ENCODE measurements at places on chromosomes 11 and 22.

DNA sequence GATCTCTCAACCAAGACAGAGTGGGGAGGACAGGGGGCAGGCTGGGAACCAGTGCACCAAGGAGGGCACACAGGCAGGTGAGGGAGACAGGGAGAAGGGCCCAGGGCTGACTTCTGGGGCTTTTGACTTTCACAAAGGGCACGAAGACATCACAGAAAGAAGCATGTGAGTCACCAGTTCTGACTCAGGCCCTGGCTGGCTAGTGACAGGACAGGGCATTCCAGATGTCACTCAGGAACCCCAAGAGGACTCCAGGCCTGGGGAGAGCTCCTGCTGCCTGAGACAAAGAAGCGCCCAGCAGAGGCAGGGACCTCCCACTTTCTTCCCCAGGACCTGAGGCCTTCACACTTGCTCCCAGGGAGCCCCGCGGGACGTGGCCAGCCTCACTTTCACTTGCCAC is 497.2 kb downstream of the BUD13 start:
- no peak for DNase-seq

GRCh38 chr11:32796425-32796824 is 2.0 kb upstream of the CCDC73 start:
- no peak for DNase-seq

- no peak for DNase-seq
Observed at GRCh38 chr11:47378836-47379170, 456 bp upstream of the SPI1 start.

- DNase-seq: no peak
Observed at GRCh38 chr11:35126000-35126878, 12.7 kb upstream of the CD44 start.

DNA sequence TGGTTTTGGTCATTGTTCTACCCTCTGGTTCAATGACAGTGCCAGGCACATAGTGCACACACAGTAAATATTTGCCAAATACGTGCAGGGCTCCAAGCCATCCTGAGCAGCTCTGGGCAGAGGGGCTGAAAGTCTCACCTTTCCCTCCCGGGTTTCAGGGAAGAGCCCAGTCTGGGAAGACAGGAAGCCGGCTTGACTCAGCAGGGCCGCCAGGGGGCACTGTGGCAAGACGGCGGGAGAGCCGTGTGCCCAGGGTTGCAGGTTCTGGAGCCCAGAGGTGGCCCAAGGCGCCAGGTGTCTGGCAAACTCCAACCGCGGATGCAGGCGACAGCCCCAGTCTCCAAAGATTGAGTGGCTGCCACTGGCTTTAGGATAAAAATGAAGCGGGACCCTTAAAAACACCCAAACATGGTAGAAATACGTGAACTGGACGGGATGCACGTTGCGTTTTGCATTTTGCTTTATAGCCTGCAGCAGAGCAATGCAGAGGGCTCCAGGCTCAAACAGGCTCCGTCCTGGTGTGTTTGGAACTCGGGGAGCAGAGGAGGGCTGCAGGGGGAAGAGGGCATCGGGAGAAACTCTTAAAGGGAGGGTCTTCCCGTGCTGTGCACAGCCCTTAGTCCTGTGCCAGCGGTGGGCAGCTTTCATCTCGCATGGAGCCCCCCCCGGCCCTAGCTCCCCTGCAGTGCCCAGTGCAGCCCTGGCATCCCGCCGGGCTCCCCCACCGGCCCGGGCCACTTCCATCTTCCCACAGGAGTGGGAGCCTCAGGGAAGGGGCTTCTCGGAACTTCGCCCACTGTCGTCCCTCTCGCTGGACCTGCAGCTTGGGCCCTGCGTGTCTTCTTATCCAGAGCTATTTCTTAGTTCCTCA is 10.7 kb downstream of the KRTAP5-5 start:
- no peak for DNase-seq

GRCh38 chr11:23732026-23732425 is 764.8 kb upstream of the LUZP2 start:
- no peak for DNase-seq

DNA sequence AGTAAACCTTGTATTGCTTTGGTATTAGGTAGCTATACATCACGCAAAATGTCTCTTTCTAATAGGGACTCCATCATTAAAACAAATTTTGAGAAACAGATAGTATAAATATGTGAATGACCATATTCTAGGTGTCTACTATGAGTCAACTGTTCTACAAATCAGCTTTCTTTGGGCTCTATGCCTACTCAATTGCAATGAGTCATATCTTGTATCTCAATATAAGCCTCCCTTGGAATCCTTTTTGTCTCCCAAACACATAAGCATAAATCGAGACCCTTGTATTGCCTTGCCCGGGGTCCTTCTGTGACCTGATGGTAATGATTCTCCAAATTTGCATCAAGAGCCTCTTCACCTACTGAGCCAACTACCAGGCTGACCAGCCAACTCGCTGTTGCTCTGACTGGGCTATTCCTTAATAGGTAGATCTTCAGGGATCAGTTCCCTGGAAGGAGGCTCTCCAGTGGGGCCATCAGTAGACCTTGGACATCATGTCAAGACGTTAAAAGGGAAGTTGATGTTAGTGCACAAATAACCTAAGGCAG is 22.2 kb downstream of the BLID start:
- no peak for DNase-seq

GRCh38 chr11:27118949-27119348 is 78.3 kb downstream of the BBOX1 start:
- DNase-seq: no peak

DNA sequence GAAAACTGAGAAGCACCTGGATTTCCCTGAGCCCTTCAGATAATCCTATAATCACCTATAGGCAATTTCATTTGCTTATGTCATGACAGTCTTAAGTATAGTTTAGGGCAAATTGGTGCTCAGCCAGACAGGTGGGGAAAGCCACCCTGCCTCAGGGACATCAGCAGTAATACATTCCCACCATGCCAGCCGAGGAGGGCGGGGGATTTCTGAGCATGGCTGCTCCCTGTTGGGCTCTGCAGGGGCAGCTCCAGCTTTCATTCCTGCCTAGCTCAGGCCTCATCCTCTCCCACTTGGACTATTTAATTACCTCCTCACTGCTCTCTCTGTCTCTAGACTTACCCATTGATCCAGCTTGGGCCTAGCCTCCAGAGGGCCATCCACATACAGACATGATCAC is 9.0 kb upstream of the DRD2 start:
- no peak for DNase-seq

- no peak for DNase-seq
Observed at GRCh38 chr22:23157560-23158515, 12.6 kb downstream of the RAB36 start.

GRCh38 chr11:103871923-103872551 is 164.4 kb upstream of the DDI1 start:
- no peak for DNase-seq

- no peak for DNase-seq
Observed at GRCh38 chr11:65204646-65205601, 23.2 kb downstream of the CAPN1 start.

DNA sequence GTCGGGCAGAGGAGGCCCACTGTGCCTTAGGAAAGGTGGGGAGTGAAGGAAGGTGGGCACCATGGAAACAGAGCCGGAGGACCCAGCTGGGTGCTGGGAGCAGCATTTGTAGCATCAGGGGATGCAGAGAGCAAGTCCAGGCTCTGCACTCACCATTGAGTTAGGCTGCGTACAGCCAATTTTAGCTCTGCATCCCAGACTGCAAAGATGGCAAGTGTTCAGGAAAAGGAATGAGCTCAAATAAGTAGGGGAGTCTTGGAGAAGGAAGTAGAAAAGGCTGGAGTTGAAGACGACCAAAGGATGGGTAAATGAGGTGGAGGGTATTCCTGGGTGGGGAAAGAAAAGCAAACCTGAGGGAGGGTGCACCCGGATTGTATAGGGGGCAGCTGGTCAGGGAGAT is 31.6 kb upstream of the ETS1 start:
- DNase-seq: no peak

DNA sequence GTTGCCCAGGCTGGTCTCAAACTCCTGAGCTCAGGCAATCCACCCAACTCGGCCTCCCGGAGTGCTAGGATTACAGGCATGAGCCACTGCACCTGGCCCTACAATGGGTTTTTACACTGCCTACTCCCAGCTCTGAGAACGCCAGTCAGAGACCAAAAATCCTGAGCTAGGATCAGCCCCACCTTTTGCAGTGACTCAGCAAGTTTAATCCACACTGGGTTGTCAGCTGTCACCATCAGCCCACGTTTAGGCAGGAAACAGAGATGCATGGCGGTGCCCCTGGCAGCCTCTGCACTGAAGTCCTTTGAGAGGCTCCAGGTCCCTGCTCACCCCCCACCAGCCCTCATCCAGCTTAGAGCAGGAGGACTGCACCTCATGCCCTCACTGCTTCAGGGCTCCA is 117.6 kb downstream of the ARHGAP8 start:
- no peak for DNase-seq

- no peak for DNase-seq
Observed at GRCh38 chr11:42490506-42490905, 821.3 kb upstream of the API5 start.

GRCh38 chr11:79237091-79237490 is 203.7 kb downstream of the TENM4 start:
- no peak for DNase-seq

GRCh38 chr11:16781936-16782919 is 43.8 kb downstream of the C11orf58 start:
- DNase-seq: no peak

- no peak for DNase-seq
Observed at GRCh38 chr22:27108425-27109114, 451.2 kb downstream of the MIAT start.

DNA sequence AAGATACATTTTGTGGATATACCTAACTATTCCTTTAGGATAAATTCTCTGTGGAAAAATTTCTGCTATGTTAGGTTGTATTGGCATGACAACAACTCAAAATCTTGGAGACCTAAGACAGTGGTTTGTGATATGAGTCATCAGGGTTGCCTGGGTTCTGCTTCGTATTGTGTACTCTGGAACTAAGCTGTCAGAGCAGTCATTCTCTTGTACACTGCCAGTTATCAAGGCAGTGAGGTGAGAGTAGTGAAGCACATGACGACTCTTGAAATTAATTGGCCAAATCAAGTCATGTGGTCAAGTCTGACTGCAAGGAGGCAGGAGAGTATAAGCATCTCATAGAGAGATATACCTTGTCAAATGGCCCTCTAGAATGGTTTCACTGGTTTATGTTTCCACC is 104.4 kb downstream of the FANCF start:
- DNase-seq: no peak

DNA sequence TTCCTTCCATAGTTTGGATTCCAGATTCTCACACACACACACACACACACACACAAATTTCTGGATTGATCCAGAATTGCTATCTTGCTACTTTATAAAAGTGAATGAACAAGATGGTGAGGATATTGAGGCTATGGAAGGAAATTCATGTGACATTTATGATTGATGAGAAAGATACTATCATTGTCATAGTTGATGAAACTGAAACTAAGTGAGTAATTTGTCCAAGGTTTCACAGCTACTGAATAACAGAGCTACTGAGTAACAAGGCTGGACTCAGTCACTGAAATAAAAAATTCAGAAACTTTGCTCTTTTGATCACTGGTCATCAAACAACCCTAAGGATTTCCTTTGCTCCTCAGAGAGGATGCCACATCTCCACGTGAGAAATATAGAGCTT is 16.2 kb downstream of the OR5D16 start:
- DNase-seq: no peak

GRCh38 chr11:60168306-60168705 is 14.6 kb downstream of the MS4A6A start:
- DNase-seq: no peak

DNA sequence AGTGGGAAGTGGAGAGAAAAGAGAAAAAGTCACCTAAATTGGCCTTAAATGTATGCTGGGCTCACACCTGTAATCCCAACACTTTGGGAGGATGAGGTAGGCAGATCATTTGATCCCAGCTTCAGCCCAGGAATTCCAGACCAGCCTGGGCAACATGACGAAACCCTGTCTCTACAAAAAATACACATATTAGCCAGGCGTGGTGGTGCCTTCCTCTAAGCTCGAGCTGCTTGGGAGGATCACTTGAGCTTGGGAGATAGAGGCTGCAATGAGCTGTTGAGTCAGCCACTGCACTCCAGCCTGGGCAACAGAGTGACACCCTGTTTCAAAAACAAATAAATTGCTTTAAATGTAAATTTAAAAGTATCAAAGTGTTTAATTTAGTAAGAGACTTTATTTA is 3.9 kb downstream of the CBL start:
- DNase-seq: no peak

Measured in Panc1 (cell line).